ENCODE measurements at places on chromosomes 11 and 22. TPM values are rescaled to one million over a fixed set of nuclear protein-coding genes. Genes with fewer than 3 reads are reported as not detected.
A peak's percentile ranks its signal among the peaks of the same experiment; 100 is the strongest.

The C22orf23 gene
- 0.46 TPM for total RNA-seq

The GVQW3 gene
- total RNA-seq = 14.8 TPM

The OLFML1 gene
- not detected for total RNA-seq

The AQP11 gene
- 1.1 TPM for total RNA-seq

The OR5T3 gene
- total RNA-seq = not detected

The SYT13 gene
- total RNA-seq = 9.0 TPM

The GAS2 gene
- total RNA-seq = 3.0 TPM

- H3K27me3 ChIP-seq = no peaks in the 10 kb centered on the region
- no peak overlapping the region for H3K4me3 ChIP-seq
- H3K27ac ChIP-seq = no peak overlapping the region
Observed at GRCh38 chr11:105713696-105714095, 103.8 kb downstream of the GRIA4 start.

GRCh38 chr11:116542406-116542805 is 230.4 kb downstream of the BUD13 start:
- no peaks in the 10 kb centered on the region for H3K36me3 ChIP-seq
- H3K27me3 ChIP-seq = no peaks in the 10 kb centered on the region
- DNase-seq = no peak
- H3K4me3 ChIP-seq = no peak overlapping the region

DNA sequence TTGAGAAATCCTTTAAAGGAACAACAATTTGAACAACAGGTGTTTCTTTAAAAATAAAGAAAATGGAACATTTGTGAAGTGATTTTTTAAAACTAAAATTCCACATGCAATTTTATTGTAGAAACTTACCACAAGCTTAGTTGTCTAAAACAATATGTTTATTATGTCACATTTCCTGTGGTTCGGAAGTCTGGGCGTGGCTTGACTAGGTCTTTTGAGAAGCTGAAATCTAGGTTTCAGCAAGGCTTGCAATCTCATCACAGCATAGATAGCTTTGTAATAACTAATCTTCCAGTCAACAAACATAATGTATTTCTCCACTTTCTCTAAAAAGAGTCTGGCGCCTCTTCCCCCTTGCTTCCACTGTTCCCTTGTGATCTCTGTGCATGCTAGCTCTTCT is 27.0 kb downstream of the MS4A6A start:
- H3K36me3 ChIP-seq = no peaks in the 10 kb centered on the region
- H3K27me3 ChIP-seq = no peaks in the 10 kb centered on the region
- H3K4me3 ChIP-seq = no peak overlapping the region
- DNase-seq = no peak
- no peak overlapping the region for H3K27ac ChIP-seq

DNA sequence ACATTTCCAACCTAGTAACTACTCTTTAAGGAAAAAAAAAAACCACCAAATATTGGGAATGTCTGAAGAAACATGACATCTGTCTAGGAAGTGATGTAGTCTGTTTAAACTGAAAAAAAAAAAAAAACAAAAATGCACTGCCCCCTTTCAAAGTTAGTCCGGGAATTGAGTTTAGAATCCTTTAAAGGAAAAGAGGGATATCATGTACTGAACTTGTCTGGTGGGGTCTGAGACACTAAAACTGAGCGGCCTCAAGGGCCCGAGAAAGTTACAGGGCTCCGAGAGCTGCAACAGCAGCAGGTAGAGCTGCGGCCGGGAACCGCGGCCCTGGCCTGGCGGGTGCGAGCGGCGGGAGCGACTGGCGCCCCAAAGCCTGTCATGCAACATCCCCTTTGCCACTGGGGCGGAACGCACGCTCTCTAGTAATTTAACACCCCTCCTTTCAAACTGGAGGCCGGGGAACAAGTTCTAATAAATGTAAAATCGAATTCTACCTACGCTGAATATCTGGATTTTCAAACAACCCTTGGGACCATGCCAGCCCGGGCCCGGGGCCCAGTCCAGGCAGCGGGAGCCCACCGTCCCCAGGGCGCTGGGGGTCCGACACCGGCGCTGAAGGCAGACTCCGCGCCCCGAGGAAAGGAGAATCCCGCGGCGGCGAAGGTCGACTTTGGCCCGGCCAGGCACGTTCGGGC is 736 bp downstream of the RDX start:
- H3K4me3 ChIP-seq = peak overlapping the region; percentile 100
- H3K27me3 ChIP-seq = no peaks in the 10 kb centered on the region
- peaks cover 29% of the 10 kb centered on the region for H3K4me1 ChIP-seq
- H3K27ac ChIP-seq = peak overlapping the region; percentile 97

DNA sequence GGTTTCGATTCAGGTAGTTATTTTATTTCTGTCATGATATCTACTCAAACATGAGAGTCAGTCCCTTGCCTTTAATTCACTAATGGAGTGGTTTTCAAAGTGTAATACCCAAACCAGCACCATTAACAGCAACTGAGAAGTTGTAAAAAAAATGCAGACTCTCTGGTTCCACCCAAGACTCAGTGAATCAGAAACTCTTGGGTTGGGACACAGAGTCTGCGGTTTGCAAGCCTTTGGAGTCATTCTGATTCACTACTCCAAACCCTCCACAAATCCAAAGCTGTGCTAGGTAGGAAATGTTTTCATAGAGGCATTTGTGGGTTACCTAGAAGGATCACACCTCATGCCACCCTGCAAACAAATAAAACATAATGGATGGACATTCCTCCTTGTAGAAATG is 340.1 kb downstream of the NTM start:
- DNase-seq = no peak
- H3K27me3 ChIP-seq = no peaks in the 10 kb centered on the region
- H3K36me3 ChIP-seq = no peaks in the 10 kb centered on the region
- H3K4me1 ChIP-seq = no peaks in the 10 kb centered on the region

GRCh38 chr11:73510877-73511276 is 87.0 kb downstream of the FAM168A start:
- DNase-seq = no peak
- no peaks in the 10 kb centered on the region for H3K4me1 ChIP-seq
- no peaks in the 10 kb centered on the region for H3K27me3 ChIP-seq
- H3K27ac ChIP-seq = no peak overlapping the region
- H3K36me3 ChIP-seq = no peaks in the 10 kb centered on the region

- no peaks in the 10 kb centered on the region for H3K4me1 ChIP-seq
- no peaks in the 10 kb centered on the region for H3K36me3 ChIP-seq
- DNase-seq = no peak
Observed at GRCh38 chr11:75574698-75575602, 12.9 kb downstream of the SERPINH1 start.

GRCh38 chr11:119531623-119532022 is 108.7 kb upstream of the THY1 start:
- H3K27ac ChIP-seq = no peak overlapping the region
- peaks cover 7% of the 10 kb centered on the region for H3K4me1 ChIP-seq
- H3K36me3 ChIP-seq = no peaks in the 10 kb centered on the region
- H3K27me3 ChIP-seq = no peaks in the 10 kb centered on the region
- no peak overlapping the region for H3K4me3 ChIP-seq

- peaks cover 41% of the 10 kb centered on the region for H3K27me3 ChIP-seq
- H3K27ac ChIP-seq = no peak overlapping the region
- no peaks in the 10 kb centered on the region for H3K36me3 ChIP-seq
- H3K4me3 ChIP-seq = no peak overlapping the region
Observed at GRCh38 chr11:18115360-18116127, 9.7 kb upstream of the SAAL1 start.

DNA sequence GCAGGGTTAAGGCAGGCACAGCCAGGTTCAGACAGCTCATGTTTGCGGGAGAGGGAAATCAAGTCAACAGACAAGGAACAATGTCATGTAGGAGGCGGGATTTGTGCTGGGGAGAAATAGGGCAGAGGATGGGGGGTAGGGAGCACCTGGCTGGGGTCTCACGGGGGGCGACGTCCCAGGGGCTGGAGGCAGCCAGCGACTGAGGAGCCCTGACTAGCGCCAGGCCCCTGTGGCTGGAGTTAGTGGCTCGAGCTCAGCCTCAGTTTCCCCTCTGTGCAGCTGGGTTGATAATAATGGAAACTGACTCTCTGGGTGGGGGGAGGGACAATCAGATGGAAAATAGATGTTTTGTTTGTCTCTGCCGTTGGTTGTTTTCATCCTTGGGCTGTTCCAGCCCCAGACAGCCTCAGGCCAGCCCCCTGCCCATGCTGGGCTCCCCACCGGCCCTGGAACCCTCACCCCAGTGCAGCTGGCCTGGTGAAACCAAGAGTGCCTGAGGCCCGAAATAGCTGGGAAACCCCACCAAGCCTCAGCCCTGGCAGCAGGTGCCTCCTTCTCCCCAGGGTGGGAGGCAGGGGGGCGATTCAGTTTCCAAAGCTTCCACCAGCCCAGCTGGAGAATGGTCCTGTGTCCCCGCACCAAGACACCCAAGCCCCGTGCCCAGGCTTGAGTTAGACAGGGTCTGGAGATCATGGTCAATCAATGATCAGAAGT is 44.1 kb downstream of the IGLL5 start:
- peaks cover 9% of the 10 kb centered on the region for H3K27me3 ChIP-seq
- no peak overlapping the region for H3K27ac ChIP-seq
- H3K36me3 ChIP-seq = no peaks in the 10 kb centered on the region
- H3K4me3 ChIP-seq = no peak overlapping the region
- no peaks in the 10 kb centered on the region for H3K4me1 ChIP-seq
- no peak for DNase-seq
